ENCODE measurements at places on chromosomes 16 and 17.

DNA sequence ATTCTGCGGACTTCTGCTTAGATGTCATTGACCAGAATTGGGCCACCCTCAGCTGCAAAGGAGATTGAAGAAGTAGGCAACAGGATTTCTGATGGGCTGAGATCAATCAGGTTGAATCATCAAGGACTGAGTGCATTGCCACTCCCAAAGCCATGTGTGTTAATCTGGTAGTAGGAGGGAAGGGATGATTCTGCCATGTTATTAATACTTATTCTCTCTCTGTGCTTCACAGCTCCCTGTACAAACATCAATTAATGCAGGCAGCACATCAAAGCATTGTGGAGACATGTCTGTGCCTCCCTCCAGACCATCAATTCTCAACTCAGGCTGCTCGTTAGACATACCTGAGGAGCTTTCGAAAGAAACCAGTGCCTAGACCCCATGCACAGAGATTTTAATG is 11.6 kb downstream of the LRRC3C start:
- DNase-seq: no peak

DNA sequence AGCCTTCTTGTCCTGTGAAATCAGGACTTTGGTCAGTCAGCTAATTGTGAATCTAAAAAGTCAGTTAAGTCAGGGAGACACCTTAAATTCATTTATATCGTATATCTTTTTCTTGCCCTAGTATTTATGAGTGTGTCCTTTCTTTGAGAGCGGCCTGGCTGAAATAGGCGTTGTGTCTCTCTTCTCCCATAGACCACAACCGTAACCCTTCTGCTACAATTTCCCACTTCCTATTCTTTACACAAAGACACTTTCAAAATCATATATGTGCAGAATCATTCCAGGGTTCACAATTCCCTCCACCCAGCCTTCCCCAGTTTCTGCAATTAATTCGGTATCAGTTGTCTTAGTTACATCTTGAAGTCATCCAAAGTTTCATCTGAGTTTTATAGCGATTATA is 14.0 kb upstream of the COTL1 start:
- DNase-seq: no peak

DNA sequence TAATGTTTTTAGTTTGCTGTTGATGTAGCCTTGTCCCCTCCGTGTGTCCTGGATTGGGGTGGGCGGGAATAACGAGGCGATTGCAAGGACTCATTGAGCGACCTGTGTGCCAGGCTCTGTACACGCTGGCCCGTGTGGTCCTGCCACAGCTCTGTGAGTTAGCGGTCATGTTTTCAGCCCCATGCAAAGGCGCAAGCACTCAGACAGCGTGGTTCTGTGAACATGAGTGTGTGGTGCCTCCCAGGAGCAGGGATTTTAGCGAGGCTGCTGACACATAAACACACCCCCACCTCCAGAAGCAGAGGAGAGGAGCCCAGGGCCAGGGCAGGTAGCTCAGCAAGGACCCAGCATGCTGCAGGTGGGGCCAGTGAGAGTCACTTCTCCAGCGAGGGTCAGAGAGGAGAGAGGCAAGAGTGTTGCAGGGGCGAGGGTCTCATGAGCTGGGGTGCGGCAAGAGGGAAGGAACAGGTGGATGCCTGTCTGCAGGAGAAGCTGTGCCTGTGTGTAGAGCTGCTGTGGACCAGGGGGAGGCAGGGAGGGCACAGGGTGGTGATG is 115.3 kb downstream of the OR1D5 start:
- DNase-seq: no peak

GRCh38 chr17:51375771-51376170 is 115.4 kb downstream of the UTP18 start:
- DNase-seq: no peak

DNA sequence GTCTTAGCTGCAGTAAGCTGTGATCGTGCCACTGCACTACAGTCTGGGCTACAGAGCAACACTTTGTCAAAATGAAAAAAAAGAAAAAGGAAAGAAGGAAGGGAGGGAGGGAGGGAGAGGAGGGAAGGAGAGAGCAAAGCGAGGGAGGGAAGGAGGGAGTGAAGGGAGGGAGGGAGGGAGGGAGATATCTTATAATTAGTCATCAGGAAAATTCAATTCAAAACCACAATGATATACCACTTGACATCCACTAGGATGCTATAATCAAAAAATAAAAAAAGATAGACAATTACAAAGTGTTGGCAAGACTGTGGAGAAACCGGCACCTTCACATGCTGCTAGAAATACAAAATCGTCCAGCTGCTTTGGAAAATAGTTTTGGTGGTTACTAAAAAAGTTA is 93.8 kb downstream of the CDC27 start:
- no peak for DNase-seq

- DNase-seq: no peak
Observed at GRCh38 chr16:16887193-16887592, 508.3 kb downstream of the NPIPA7 start.

GRCh38 chr17:48646183-48647102 is 20.3 kb upstream of the HOXB9 start:
- DNase-seq: no peak

- DNase-seq: no peak
Observed at GRCh38 chr16:27526180-27526579, 23.5 kb downstream of the GTF3C1 start.

- DNase-seq: no peak
Observed at GRCh38 chr16:17276010-17276530, 194.7 kb downstream of the XYLT1 start.

DNA sequence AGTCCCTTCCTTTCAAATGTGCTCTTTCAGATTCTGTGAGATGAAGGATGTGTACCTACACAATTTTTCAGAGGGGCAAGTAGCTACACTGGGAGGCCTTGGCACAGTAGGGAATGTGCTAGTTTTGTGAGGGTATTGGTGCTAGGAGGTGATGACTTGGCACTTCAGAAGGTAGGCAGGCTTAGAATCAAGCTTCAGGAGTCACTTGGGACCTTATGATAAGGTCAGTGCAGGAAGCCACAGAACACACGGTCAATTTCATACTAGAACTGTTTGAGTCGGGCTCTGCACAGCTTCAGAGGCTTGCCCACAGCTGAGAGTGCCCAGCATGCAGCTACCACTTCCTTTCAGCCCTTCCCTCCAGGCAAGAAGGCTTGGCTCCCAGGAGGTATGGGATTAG is 6.1 kb downstream of the CMTM1 start:
- no peak for DNase-seq

GRCh38 chr17:36755586-36755985 is 154.2 kb downstream of the MRM1 start:
- DNase-seq: peak; percentile 66

DNA sequence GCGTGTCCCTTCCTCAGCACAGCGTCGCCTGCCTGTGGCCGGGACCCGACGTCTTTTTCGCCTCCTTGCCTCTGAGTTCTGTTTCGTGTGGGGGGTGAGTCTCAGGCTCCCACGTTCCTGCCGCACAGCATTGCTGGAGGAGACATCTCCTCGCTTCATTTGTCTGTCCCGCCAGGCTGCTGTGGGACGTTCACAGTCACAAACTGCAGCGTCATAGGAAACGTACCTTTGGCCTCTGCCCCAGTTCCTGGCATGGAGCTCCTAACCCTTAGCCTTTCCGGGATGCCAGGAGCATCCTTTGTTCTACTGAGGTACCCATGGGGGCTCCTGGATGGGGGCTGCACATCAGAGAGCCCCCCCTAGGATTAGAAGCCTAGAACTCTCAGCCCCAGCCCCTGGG is 18.2 kb upstream of the CBFA2T3 start:
- no peak for DNase-seq

Data from SK-N-DZ (cell line).